Activated effector memory CD4-positive, alpha-beta T cell treated with Interleukin-2 at 50 U/mL for 16 hours (primary cell): ENCODE measurements at places on chromosomes 16 and 17.

DNA sequence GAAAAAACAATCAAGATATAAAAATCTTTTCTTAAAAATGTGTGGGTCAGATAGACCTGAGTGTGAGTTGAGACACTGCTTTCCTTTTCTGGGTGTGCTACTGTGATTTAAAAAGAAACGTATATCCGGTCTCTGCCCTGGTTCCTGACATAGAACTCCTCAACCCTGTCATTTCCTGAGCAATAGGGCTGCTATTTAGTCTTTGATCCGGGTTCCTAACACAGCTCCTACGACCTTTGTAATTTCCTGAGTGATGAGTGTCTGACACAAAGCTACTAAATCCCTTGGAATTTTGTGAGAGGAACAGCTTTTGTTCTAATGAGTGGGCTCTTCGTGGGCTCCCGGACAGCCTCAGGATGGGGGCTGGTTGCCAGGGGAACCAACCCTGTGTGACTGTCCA, 93.9 kb upstream of the FA2H start:
- no peak for DNase-seq

DNA sequence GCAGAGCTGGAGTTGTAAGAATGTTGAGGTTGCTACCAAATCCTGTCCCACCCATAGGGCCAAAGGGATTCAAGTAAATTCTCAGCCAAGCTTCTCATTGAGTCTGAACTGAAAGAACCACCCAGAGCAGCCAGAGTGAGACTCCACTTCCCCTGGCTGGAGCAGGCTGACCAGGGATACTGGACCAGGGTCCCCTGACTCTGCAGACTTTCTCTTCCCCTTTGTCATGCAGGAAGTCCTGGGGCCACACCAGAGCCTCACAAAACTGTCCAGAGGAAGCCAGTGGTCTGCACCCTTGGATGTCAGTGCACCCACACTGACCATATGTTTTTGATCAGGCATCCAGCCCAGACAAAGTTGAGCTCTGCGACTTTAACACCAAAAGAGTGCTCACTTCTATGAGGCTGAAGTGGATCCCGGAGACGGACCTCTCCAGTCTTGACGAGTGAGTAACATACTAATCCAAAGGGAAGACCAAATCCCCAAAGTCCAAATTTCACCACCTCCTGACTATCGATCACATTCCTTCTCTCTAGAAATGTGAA, 4.1 kb downstream of the NXN start:
- DNase-seq = no peak

DNA sequence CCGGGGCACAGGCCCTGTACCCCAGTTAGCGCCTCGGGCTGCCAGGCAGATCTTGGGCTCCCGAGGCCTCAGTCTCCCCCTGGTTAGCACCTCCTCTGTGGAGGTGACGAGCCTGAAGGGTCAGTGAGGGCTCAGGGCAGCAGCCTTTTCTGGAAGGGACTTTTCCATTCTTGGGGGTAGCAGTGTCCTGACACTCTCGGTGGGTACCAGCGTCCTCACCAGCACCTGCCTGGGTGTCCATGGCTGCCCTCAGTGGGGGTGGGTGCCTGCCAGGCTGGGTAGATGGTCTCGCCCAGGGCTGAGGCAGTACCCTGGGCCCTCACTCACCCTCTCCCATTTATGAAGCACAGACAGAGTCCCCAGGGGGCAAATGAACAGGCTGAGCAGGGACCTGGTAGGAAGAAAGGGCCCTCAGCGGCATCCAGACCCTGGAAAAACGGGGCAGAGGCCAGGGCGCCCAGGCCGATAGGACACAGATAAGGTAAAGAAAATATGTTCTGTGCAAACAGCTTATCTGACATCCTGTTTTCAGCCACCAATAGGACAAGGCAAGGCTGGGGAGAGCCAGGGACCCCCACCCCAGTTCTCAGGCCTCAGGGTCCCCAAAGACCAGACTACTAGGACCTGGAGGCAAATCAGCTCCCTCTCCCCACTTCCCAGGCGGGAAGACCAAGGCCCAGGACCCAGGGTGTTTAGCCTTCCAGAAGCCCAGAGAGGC, 50.9 kb downstream of the ZFPM1 start:
- no peak for DNase-seq

DNA sequence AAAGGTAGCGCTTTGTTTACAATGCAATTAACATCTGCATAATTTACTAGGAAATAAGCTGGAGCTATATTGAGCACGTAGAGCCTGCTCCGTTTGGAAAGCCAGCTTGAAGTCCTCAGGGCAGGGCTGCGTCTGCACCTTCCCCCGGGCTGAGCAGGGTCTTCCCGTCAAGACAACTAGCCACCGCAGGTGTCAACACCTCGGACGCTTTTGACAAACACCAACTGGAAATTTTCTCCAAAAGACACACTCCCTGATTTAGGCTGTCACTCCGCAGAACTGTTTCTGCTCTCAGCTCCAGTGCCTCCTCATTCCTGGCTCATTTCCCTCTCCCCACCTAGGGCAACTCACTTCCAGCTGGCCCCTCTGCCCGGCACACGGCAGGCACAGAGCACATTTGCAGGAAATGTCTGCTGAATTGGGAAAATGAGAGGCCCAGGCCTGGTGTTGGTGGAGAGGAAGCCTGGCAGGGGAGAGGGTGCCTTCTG, 170.3 kb downstream of the MAF start:
- DNase-seq = no peak

- no peak for DNase-seq
Measured at GRCh38 chr16:61730997-61731396, 305.2 kb downstream of the CDH8 start.

- no peak for DNase-seq
Measured at GRCh38 chr17:42118545-42118944, 2.6 kb downstream of the KAT2A start.

- DNase-seq = no peak
Measured at GRCh38 chr17:66549311-66549704, 246.9 kb downstream of the PRKCA start.

- DNase-seq = no peak
Measured at GRCh38 chr17:45889579-45889978, 4.8 kb upstream of the MAPT start.

DNA sequence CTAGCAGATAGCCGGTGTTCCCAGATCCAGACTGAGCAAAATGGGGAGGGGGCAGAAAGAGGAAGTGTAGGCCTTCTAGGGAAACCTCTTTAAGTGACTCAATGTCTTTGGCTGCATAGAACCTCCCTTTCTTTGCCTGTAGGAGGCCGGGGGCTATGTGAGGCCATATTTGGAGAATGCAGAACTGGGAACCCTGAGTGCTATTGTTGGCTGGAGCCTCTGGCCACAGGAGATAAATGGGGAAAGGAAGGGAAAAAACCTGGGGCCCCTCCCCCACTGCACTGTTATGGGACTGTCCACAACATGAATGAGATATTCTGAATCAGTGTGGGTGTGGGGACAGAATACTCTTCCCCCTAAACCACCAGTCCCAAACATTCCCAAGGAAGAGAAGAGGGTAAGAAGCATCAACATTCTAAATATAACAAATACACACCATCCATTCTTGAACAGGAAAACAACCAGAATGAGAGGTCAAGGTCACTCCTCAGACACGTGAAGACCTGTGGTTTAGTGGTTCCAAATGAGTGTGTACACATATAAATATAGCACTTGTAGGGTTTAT, 2.4 kb downstream of the VPS25 start:
- no peak for DNase-seq

DNA sequence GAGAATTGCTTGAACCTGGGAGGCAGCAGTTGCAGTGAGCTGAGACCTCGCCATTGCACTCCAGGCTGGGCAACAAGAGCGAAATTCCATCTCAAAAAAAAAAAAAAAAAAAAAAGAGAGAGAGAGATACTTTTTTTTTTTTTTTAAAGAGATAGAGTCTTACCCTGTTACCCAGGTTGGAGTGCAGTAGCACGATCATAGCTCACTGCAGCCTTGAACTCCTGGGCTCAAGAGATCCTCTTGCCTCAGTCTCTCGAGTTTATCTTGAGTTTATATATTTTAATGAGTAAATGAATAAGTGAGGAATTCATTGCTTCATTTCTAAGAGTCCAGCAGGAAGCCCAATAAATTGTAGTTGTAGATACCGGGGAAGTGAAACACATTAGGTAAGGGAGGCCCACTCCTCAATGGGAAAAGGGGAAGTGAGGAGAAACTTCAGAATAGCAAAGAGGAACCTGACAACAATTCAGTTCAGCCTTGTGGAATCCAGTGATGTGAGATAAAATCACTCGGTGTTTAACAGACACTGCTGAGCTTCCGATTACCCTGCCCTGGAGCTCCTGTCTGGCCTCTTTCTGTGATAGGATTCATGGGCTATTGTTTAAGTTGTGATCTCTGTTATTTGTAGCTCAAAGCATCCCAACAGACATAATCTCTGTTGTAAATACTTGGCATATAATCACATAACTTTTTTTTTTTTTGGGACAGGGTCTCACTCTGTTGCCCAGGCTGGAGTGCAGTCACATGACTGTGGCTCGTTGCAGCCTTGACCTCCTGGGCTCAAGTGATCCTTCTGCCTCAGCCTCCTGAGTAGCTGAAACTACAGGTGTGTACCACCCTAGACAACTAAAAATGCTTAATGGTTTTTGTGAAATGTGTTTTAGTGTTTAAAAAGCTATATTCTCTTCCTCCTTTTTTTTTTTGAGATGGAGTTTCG, 15.8 kb upstream of the ITGAM start:
- DNase-seq = no peak

DNA sequence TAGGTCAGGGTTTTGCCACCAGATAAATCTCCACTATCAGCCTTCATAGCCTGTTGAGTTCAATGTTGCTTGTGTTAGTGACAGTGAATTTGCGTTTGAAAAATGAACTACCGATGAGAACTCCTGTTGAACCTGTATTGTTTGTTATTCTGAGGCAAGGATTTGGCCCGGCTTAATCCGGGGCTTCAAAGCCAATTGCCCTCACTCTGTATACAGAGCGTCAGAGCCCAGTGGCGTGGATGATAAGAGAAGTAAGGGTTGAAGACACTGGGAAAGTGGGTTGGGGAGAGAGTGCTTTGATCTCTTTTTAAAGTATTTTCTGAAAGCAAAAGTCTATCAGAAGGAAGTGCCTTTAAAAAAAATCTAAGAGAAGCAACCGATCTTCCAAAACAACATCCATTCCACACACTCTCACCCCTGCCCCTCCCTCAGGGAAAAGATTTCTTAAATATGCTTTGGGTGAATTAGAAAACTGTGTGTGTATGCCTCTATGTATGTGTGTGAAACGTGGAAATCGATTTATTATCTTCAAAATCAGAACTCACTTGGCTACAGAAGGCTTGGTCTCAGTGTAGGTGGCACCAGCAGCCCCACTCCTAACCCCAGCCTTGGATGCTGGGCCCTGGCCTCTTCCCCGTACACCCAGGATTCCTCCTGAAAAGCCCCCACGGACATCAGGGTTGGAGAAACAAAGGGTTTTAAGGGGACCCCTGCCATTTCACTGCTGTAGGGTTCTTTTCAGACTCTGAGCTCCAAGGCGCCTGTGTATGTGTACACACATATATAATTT, 8.8 kb downstream of the TBX4 start:
- DNase-seq = no peak

- no peak for DNase-seq
Measured at GRCh38 chr17:57713140-57713539, 32.0 kb downstream of the CCDC182 start.

DNA sequence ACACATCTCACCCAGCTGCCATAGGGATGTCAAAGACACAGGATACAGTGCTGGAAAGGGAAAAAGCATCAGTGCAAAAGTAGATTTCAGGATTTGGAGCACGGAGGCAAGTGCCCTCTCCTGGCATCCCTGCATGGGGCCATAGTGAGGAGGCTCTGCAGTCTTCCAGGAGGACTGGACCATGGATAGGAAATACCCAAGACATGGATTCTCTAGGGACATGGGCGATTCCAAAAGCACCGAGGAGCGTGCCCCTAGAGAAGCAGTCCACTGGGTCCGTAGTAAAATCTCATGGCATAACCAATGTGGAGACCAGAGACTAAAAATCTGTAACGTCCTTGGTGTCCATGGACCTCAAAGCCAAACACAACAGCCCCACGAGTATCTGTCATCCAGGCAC, 818.2 kb downstream of the KCNJ18 start:
- DNase-seq = no peak

DNA sequence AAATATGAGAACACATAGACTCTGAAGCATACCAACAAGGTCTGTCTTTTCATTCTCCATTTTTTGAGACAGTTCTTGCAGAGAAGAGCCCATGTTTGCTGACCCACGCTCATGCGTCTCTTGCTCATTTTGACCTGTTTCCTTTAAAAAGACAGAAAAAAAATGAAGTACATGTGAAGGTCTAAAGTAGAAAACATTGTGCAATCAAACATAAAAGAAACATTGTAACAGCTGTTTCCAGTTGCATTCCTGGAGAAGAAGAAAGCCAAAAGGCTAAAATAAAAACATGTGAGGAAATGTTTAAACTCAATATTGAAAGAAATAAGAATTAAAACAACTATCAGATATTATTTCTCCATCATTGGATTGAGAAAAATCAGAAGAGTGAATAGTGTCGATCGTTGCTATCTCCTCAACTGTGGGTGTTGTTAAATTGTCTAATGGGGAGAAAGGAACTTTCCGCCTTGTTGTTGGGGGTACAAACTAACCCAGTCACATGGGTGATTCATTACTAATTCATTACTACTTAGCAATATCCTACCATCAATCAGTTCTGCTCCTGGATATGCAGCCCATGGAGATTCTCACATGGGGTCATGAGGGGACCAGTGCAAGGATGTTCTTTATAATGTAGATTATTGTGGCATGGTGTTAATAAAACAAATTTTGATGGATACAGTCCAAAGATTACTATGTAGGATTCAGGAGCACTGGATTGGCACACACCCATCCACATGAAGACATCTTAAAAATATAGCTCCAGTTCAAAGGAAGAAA, 9.5 kb downstream of the ABCA9 start:
- DNase-seq = no peak

DNA sequence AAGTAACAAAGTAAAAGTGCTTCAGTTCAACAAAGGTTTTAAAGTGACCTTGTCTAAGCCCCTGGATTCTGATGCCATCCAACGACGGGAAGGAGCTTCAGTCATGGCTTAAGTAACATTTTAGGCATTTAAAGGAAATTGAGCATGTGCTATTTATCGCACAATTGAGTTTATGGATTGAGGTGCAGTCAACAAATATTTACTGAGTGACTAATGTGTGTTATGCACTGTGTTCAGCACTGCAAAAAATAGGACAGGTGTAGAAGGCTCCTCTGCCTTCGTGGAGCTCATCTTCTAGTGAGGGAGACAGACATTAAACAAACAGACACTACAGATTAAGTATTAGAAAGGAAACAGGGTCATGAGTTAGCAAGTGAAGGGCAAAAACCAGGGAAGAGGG, 12.5 kb downstream of the TMIGD1 start:
- DNase-seq = no peak

GRCh38 chr17:47220531-47220999, 11.4 kb downstream of the MYL4 start:
- DNase-seq = no peak

- DNase-seq = no peak
Measured at GRCh38 chr17:69485251-69485661, 70.8 kb downstream of the MAP2K6 start.

GRCh38 chr17:68707031-68707430, 105.9 kb upstream of the FAM20A start:
- DNase-seq = no peak

GRCh38 chr17:82232876-82233785, 4.3 kb downstream of the SLC16A3 start:
- no peak for DNase-seq

- no peak for DNase-seq
Measured at GRCh38 chr17:51443646-51444045, 183.3 kb downstream of the UTP18 start.
